Stimulated activated CD4-positive, alpha-beta T cell treated with anti-CD3 and anti-CD28 coated beads, Interleukin-12 subunit alpha, Interleukin-12 subunit beta, amount 100 ng/mL, for 48 hours (primary cell): ENCODE measurements at places on chromosomes 16 and 17.

- DNase-seq: no peak
Observed at GRCh38 chr16:66653581-66654350, 42.8 kb downstream of the CMTM4 start.

DNA sequence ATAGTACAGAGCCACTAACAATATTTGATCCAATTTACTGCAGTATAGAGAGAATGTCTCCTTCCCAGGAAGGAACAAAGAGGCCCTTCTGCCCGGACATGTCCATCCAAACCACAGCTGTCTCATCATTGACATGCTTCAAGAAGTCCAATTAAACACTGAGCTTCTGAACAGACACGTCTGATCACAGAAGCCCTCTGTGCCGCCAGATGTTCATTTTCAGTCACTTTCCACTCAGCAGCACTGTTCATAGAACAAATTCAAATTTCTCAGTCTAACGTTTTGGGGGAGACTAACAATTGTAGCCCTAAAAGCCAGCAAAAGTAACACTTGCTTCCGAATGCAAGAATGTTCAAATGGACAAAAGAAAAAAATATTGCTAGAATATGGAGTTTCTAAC lies 15.3 kb downstream of the ZC3H7A start:
- DNase-seq: no peak

GRCh38 chr17:49455272-49455861 lies 39.7 kb upstream of the NGFR start:
- DNase-seq: no peak

DNA sequence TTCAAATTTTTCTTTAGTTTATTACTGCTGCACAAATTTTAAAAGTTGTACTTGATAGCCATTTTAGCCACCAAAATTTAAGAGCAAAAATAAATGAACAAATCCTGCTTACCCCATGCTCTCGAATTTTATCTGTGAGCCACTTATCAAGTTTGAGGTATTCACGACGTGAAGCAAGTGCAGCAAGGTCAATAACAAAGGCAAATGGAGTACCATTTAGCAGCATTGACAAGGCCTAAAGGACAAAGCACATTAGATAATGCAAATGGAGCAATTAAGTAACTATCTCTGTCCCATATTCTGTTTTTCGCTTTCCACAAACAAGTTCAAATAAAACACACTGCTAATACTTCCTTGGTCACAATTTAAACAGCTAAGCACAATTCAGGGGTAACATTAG lies 54.7 kb downstream of the CNOT1 start:
- DNase-seq: no peak

DNA sequence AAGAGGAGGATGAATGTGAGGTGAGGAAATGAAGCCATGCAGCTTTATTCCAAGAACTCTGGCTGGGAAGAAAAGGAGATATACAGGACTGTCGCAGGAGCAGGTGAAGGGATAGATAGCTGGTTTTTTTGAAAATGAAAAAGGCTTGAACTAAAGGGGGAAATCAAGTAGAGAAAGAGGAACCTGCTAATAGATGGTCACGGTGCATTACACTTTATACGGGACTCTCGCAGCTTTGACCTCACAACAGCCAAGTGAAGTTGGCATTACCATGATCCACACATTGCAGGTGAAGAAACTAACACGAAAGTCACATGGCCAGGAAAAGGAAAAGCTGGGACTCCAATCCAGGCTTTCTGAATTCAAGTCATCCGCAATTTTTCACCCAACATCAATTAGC lies 86.9 kb downstream of the HS3ST2 start:
- DNase-seq: no peak

DNA sequence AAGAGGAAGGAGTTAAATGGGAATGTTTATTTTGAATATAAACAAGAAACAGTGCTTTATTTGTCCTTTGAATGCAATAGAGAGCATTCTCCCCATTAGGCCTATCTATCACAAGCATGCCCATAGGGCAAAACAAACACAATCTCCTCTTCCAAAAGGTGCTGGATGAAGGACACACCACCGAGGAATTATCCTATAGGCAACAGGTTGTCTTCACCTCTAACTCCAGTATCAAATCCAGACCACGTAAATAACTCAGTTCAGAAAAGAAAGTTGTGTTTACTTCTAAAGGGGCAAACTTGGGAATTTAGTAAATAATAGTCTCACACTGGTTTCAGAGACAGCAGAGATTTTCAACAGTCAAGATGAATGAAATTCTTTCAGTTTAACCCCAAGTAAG lies 83.7 kb upstream of the CLEC18B start:
- DNase-seq: no peak

DNA sequence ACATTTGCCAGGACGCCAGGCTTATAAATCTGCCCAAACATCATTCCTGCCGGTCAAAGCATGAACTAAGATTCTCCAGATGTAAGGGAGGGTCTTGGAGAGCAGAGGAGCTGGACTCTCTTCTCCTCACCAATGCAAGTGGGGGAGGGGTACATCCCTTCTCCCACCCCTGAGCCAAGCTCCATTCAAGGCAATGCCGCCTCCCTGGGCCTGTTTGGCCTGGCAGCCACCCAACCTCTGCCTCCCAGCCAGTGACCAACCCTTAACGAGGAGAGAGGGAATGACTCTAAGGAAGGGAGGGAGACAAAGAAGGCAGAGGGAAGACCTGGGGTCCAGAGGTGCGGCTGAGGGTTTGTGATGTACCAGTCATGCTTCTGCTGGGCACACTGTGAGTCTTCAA lies 13.8 kb downstream of the C17orf50 start:
- no peak for DNase-seq

- no peak for DNase-seq
Observed at GRCh38 chr17:43327834-43328420, 70.9 kb upstream of the ARL4D start.

DNA sequence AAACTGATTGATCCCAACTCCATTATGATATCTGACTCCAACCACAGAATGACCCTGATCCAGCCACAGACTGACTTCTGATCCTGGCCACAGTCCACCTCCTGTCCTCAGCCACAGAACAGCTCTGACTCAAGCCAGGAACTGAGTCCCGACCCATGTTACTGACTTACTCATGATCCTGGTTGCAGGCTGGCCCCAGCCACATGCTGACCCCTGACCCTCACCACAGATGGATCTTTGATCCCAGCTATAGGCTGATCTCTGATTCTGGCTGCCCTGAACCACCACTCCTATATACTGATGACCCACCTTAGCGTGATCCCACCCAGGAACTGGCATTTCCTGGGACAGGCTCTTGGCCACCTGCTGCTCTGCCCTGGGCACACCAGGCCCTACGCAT lies 32.2 kb upstream of the IL21R start:
- no peak for DNase-seq

DNA sequence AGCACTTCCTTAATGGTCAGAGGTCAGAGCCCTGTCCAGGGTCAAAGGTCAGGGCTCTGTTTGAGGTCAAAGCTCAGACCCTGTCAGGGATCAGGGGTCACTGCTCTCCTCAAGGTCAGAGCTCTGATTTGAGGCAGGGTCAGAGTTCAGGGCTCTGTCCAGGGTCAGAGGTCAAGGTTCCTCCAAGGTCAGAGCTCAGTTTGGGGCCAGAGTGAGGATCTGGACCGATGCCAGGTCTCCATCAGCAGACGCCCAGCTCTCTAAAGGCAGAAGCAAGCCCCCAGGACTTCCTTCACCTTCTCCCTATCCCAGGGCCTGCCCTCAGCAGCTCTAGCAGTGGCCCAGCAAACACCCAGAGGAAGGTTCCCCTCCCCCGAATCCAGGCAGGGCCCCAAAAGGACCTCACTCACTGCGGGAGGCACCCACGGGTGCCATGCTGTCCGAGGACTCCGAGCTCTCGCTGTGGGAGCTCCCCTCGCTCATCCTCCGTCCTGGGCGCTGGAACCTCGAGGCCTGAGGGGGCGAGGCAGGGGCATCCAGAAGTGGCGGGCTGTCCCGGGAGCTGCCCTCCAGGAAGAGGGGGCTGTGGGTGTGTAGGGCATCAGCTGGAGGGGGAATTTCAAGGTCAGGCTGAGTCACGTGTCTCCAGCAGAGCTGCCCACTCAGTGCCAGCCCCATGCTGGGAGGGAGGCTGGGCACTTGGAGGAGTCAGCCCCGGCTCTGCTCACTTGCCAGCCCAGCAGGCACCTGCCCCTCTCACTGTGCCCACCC lies 26.7 kb downstream of the PIMREG start:
- no peak for DNase-seq
